ENCODE measurements at places on chromosomes 6 and 20.

- no peak for DNase-seq
Observed at GRCh38 chr20:62053465-62054196, 12.1 kb downstream of the TAF4 start.

DNA sequence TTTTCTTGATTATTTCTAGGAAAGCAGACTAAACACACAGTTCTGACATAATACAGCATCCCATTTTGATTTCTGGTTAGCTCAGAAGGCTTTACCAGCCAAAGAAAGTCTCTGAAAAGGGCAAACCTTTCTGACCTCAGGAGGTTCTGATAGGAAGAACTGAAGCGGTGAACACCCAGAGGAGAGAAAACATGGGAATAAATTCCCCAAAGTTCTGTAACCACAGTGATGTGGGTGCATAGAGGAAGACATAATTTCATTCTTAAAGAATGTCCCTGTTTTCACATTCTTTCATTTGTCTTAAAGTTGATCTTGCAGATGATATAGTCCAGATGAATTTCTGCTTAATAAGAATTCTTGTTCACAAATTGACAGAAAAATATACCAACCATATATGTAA lies 60.3 kb downstream of the RSPO3 start:
- no peak for DNase-seq

DNA sequence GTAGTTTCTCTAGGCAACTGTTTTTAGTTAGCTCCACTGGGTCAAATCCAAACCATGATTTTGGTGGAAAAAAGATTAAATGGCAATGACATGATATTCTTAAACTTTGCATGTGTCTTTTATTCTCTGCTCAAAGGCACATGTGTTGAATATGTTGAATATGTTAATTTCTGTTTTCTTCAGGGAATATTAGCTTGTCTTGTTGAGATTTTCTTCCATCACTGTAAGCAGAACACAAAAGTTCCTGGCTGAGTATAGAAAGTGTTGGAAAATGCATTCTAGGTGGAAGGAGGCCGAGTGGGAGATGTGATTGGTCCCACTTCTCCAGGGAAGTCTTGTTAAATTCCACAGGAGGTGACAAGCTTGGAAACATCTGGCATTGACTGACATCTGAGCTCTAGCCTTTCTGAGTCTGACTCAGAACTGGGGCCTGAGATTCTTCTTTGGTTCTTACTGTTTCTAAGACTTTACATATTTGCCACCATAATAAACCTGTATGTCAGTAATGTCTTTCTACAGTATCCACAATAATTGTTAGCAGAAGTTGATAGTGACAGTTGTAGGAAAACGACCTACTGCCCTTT lies 81.1 kb downstream of the LAMA4 start:
- no peak for DNase-seq

GRCh38 chr6:146913842-146914488 lies 290.3 kb upstream of the STXBP5 start:
- DNase-seq, result peak; percentile 75

All from lower lobe of right lung (tissue), 2 donors.